ENCODE measurements at places on chromosomes 3 and 15.
A peak's percentile ranks its signal among the peaks of the same experiment; 100 is the strongest.

DNA sequence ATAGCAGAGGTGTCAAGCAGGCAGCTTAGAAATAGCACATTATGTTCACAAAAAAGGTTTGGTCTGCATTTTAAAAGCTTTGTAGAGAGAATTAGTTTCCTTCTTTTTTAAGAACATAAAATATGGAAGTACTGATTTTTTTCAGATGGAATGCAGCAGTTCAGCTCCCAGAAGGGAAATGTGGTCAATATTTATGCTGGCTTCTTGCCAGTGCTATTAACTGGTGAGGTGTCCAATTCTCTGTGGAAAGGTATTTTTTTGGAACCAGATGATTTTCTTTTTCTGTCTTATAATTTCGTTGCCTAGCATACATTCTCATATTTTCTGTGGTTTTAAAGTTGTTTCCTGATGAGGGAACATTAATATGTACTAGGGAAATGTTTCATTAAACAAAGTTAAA, 211.4 kb upstream of the ZNF385D start:
- no peak overlapping the region for H3K4me3 ChIP-seq
- H3K27ac ChIP-seq, result peak overlapping the region; percentile 27
- DNase-seq, result no peak

DNA sequence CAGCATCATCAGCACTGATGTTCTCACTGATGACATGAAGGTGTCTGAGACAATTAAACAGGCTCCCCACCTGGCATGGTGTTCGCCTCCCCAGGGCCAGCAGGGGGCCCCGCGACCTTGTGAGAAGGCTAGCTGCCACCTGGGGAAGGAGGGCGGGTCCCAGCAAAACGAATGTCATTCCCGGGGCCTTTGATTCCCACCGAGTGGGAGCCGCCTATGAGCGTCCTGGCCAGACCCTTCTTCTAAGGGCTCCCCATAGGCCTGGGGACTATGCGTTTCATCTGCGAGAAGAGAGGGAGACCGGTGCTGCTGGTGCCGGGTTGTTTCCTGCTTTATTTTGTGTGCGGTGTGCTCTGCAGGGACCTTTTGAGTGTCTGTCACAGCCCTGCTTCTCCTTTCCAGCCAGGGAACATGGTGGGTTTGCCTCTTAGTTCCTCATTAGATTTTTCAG, 20.5 kb upstream of the MINDY4B start:
- H3K4me1 ChIP-seq, result no peaks in the 10 kb centered on the region
- no peaks in the 10 kb centered on the region for H3K36me3 ChIP-seq
- DNase-seq, result no peak
- no peak overlapping the region for H3K4me3 ChIP-seq

- H3K27me3 ChIP-seq, result no peaks in the 10 kb centered on the region
- H3K36me3 ChIP-seq, result no peaks in the 10 kb centered on the region
- no peak overlapping the region for H3K4me3 ChIP-seq
These were observed 123.3 kb upstream of the TP63 start for GRCh38 chr3:189507856-189508255.

GRCh38 chr3:141410408-141410807, 42.1 kb downstream of the ZBTB38 start:
- DNase-seq, result no peak
- peaks cover 62% of the 10 kb centered on the region for H3K36me3 ChIP-seq
- H3K27ac ChIP-seq, result peak overlapping the region; percentile 96
- peaks cover 83% of the 10 kb centered on the region for H3K4me1 ChIP-seq
- no peak overlapping the region for H3K4me3 ChIP-seq

- no peaks in the 10 kb centered on the region for H3K36me3 ChIP-seq
- DNase-seq, result no peak
- H3K4me3 ChIP-seq, result no peak overlapping the region
- H3K27me3 ChIP-seq, result no peaks in the 10 kb centered on the region
These were observed 68.9 kb downstream of the MYH15 start for GRCh38 chr3:108441518-108441917.

DNA sequence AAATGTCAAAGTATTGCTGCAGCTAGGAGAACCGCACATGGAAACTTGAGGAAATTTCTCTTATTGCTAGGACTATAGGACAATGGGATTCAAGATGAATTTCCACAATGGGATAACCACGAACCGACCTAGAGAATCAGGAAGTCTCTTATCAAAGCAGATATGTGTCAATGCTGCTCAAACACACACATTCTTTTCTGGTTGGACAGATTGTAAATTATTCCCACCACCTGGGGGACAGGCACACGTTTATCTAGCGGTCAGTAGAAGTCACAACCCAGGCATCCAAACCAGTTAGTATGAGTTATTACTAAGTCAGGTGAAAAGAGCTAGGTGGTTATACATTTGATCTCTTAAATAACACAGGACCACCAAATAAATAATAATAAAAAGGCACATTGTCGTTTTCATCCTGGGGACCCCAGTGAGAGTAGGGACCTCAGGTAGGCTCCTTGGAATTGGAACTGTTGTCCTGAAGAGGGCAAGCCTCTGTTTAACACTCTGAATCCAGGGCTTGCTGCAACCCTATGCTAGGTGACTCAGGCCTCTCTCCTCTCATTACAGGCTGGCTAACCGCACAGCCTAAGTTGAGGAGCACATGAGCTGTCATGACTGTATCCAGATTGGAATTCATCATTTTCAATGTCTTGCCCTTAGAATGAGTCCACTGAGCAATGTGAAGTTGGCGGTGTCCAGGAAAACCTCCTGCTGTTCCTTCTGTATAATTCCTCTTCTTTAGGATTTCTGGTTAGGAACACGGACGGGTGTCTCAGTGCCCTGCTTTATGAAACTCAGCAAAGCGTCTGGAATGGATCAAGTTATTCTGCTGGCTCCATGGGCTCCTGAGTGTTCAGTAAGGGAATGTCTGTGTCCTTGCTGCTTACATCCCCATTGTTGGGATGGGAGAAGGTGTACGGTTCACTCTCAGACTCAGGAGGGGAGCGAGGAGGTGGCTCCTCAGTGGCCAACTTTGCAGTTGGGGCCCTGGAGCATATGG, 59.0 kb downstream of the CLEC3B start:
- H3K27ac ChIP-seq, result no peak overlapping the region
- H3K27me3 ChIP-seq, result no peaks in the 10 kb centered on the region
- no peak overlapping the region for H3K4me3 ChIP-seq

GRCh38 chr3:37768107-37768809, 93.4 kb upstream of the CTDSPL start:
- no peak overlapping the region for H3K27ac ChIP-seq
- DNase-seq, result no peak
- no peaks in the 10 kb centered on the region for H3K27me3 ChIP-seq
- no peaks in the 10 kb centered on the region for H3K36me3 ChIP-seq

DNA sequence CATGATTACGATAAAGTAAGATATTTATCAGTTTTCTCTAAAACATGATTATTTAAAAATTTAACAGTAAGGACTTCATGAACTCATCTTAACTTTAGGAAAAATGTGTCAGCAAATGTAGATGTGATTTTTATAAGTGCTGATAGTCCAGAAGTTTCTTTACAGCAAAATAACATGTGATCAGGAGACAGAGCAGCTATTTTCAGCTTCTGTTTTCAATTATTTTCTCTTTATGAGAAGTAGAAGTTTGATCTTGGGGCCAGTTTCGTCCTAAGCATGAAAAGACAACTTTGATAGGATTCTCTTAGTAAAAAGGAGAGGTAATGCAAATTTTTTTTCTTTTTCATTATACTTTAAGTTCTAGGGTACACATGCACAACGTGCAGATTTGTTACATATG, 96.5 kb upstream of the TSPAN3 start:
- H3K27ac ChIP-seq, result no peak overlapping the region
- DNase-seq, result no peak
- H3K4me3 ChIP-seq, result no peak overlapping the region
- H3K36me3 ChIP-seq, result no peaks in the 10 kb centered on the region
- no peaks in the 10 kb centered on the region for H3K27me3 ChIP-seq
- H3K4me1 ChIP-seq, result no peaks in the 10 kb centered on the region

- no peaks in the 10 kb centered on the region for H3K27me3 ChIP-seq
- H3K4me3 ChIP-seq, result no peak overlapping the region
- H3K36me3 ChIP-seq, result no peaks in the 10 kb centered on the region
- H3K4me1 ChIP-seq, result peaks cover 37% of the 10 kb centered on the region
- DNase-seq, result no peak
- H3K27ac ChIP-seq, result peak overlapping the region; percentile 59
These were observed 13.7 kb upstream of the ALCAM start for GRCh38 chr3:105352976-105353375.

- no peak overlapping the region for H3K4me3 ChIP-seq
- no peaks in the 10 kb centered on the region for H3K27me3 ChIP-seq
- H3K4me1 ChIP-seq, result no peaks in the 10 kb centered on the region
- DNase-seq, result no peak
- no peaks in the 10 kb centered on the region for H3K36me3 ChIP-seq
These were observed 167.1 kb upstream of the WNT5A start for GRCh38 chr3:55654123-55654760.

DNA sequence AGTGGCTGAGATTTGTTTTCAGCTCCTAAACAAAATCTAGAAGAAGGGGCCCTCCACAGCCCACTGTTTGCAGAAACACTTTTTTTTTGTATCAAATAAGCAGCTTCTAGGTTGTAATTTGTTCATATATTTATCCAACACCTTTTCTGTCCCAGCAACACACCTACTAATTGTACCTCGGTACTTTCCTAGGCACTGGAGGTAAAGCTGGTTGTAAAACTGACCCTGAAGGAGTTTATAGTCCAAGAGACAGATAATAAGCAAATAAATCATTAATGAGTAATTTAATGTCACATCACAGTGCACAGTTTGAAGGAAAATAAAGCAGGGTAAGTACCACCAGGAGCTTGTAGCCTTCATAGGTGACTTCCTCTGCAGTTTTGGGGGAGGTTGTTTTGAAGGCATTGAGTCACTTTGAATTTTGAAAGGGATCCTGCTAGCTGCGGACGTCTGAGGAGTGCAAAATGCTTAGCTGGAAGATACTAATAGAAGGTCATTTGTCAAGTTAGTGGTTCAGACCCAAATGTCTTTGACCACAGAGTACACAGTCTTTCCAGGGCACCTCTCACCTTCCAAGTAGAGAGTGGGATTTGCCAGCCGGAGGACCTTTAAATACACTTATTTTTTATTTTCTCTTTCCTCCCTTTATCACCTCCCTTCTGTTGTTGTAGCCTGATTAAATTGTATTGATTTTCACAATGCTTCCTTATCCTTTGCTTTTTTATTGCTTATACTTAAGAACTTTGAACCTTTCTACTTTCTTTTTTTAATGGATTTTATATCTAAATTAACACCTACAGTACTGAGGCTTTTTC, 53.8 kb downstream of the CMSS1 start:
- no peaks in the 10 kb centered on the region for H3K27me3 ChIP-seq
- no peaks in the 10 kb centered on the region for H3K36me3 ChIP-seq
- DNase-seq, result no peak
- H3K27ac ChIP-seq, result no peak overlapping the region

GRCh38 chr3:153355559-153355958, 193.5 kb downstream of the RAP2B start:
- no peak overlapping the region for H3K27ac ChIP-seq
- H3K4me1 ChIP-seq, result peaks cover 4% of the 10 kb centered on the region
- no peak for DNase-seq
- H3K36me3 ChIP-seq, result no peaks in the 10 kb centered on the region

- no peak overlapping the region for H3K4me3 ChIP-seq
- no peak for DNase-seq
- H3K27me3 ChIP-seq, result no peaks in the 10 kb centered on the region
- H3K36me3 ChIP-seq, result no peaks in the 10 kb centered on the region
These were observed 1.5 kb upstream of the ARHGAP31 start for GRCh38 chr3:119292666-119293065.

GRCh38 chr3:152048831-152049230, 175.4 kb downstream of the SUCNR1 start:
- H3K4me3 ChIP-seq, result no peak overlapping the region
- peaks cover 5% of the 10 kb centered on the region for H3K4me1 ChIP-seq
- H3K27ac ChIP-seq, result no peak overlapping the region
- no peak for DNase-seq
- H3K36me3 ChIP-seq, result no peaks in the 10 kb centered on the region

- no peak for DNase-seq
- no peaks in the 10 kb centered on the region for H3K27me3 ChIP-seq
- no peak overlapping the region for H3K27ac ChIP-seq
- H3K36me3 ChIP-seq, result no peaks in the 10 kb centered on the region
- no peak overlapping the region for H3K4me3 ChIP-seq
These were observed 80.0 kb downstream of the MITF start for GRCh38 chr3:69819282-69819681.

DNA sequence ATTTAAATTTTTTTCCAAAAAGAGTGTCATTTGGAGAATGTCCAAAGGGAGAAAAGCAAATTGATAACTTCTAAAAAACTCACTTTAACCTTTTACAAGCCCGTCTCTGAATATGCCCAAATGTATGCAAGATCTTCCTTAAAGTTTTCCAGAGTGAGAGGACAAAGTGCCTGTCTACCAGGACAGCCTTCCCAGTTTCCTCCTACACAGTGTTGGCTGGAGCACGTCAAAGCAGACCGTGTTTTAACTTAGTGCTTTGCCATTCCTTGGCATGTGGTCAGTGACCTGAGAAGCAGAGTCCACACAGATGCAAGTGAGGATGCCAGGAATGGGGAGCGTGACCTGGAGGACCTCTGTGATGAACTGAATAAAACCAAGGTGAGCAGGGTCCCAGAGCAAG, 245.7 kb downstream of the FAM43A start:
- H3K27ac ChIP-seq, result peak overlapping the region; percentile 56
- no peaks in the 10 kb centered on the region for H3K27me3 ChIP-seq
- no peaks in the 10 kb centered on the region for H3K36me3 ChIP-seq
- no peak for DNase-seq
- peaks cover 8% of the 10 kb centered on the region for H3K4me1 ChIP-seq
- H3K4me3 ChIP-seq, result no peak overlapping the region

DNA sequence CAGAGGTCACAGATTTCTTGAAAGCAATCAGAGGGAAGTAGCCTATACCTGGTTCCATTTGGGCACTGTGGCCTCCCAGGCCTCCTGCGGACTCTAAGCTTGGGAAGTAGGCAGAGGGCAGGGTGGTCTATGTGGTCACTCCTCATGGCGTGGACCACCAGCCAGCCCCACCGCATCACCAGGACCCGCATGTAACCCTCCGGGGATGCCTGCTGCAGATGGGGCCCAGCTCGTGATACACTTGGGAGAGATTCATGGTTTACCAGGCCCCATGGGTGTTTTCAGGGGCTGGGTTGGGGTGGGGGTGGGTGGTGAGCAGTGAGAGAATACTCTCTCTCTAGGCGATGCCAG, 123.7 kb downstream of the ASB7 start:
- H3K27ac ChIP-seq, result peak overlapping the region; percentile 100
- H3K27me3 ChIP-seq, result no peaks in the 10 kb centered on the region
- peak; percentile 55 for DNase-seq
- H3K4me1 ChIP-seq, result peaks cover 45% of the 10 kb centered on the region
- no peak overlapping the region for H3K4me3 ChIP-seq

DNA sequence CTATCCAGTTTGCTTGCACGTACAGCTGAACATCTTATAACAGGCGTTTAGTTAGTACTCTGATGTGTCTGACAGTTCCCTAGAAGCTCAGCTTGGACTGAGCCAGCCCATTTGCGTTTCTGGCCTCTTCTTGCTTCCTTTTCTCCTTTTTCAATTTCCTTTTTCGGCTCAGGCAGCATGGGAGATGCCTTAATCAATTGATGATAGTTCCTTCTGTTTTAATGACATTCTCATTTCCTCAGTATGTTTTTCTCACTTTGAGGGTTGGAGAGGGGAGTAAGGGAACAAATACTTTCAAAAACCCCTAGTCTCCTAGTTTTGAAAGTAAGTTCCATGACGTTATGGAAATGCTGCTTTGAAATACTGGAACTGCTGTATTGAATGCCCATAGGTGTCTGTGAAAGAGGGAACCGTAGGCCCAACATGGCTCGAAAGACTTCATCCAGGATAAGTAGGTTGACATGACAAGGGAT, 18.9 kb downstream of the IL1RAP start:
- H3K4me3 ChIP-seq, result no peak overlapping the region
- H3K27ac ChIP-seq, result peak overlapping the region; percentile 100
- H3K36me3 ChIP-seq, result peaks cover 43% of the 10 kb centered on the region
- no peaks in the 10 kb centered on the region for H3K27me3 ChIP-seq

- H3K4me1 ChIP-seq, result no peaks in the 10 kb centered on the region
- no peak for DNase-seq
- H3K27ac ChIP-seq, result no peak overlapping the region
- H3K4me3 ChIP-seq, result no peak overlapping the region
These were observed 368.1 kb upstream of the UBE2E2 start for GRCh38 chr3:22835041-22835440.
